ENCODE measurements at places on chromosomes 6 and 20. TPM values are rescaled to one million over a fixed set of nuclear protein-coding genes. Genes with fewer than 3 reads are reported as not detected.

GRCh38 chr20:46543959-46544358 is 6.5 kb downstream of the OCSTAMP start:
- no peak overlapping the region for H3K4me3 ChIP-seq
- H3K27ac ChIP-seq: no peak overlapping the region
- peaks cover 24% of the 10 kb centered on the region for H3K27me3 ChIP-seq
- H3K4me1 ChIP-seq: peaks cover 15% of the 10 kb centered on the region

Gene DCDC2
- 0.04 TPM for total RNA-seq

DNA sequence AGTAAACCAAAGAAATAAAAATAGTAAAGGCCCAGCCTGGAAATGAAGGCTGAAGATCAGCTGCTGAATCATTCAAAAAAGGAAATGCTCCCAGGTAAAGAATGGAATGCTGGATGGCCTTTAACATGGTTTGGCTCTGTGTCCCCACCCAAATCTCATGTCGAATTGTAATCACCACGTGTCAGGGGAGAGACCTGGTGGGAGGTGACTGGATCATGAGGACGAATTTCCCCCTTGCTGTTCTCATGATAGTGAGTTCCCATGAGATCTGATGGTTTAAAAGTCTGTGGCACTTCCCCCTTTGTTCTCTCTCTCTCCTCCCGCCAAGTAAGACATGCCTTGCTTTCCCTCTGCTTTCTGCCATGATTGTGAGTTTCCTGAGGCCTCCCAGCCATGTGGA is 9.9 kb upstream of the CLIC5 start:
- H3K36me3 ChIP-seq: no peaks in the 10 kb centered on the region
- no peak overlapping the region for H3K27ac ChIP-seq
- no peaks in the 10 kb centered on the region for H3K27me3 ChIP-seq
- DNase-seq: no peak
- H3K4me1 ChIP-seq: no peaks in the 10 kb centered on the region

- no peak overlapping the region for H3K27ac ChIP-seq
- no peak for DNase-seq
- H3K4me1 ChIP-seq: peaks cover 2% of the 10 kb centered on the region
- no peak overlapping the region for H3K4me3 ChIP-seq
- H3K36me3 ChIP-seq: no peaks in the 10 kb centered on the region
- no peaks in the 10 kb centered on the region for H3K27me3 ChIP-seq
Measured at GRCh38 chr20:17845701-17846475, 122.7 kb downstream of the SNX5 start.

DNA sequence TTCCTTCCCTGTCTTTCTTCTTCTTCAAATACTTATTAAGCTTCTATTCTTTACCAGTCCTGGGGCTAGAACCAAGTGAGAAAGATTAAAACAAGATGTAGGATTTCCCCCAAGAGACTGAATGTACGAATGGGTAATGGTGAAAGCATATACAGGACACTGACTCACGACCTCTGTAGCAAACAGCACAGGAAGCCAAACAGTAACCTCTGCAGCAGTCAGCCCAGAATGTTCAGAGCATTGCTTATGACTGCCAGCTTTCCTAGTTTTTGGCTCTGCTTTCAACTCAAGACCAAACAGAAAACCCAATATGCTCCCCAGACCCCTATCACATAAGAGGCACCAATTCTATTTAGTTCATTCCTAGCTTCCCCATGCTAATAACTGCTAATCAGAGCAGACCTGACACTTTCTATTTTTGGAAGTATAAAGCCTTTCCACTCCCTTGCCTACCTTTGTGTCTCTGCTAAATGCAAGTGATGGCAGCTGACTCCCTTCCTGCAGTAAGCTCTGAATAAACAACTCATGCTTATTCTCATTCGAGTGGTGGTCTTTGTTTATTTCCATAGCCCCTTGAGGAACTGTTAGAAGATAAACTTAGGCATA is 690.6 kb downstream of the EPM2A start:
- H3K4me3 ChIP-seq: no peak overlapping the region
- H3K36me3 ChIP-seq: no peaks in the 10 kb centered on the region
- H3K4me1 ChIP-seq: no peaks in the 10 kb centered on the region
- DNase-seq: no peak

Gene CDK19
- 8.8 TPM for total RNA-seq

DNA sequence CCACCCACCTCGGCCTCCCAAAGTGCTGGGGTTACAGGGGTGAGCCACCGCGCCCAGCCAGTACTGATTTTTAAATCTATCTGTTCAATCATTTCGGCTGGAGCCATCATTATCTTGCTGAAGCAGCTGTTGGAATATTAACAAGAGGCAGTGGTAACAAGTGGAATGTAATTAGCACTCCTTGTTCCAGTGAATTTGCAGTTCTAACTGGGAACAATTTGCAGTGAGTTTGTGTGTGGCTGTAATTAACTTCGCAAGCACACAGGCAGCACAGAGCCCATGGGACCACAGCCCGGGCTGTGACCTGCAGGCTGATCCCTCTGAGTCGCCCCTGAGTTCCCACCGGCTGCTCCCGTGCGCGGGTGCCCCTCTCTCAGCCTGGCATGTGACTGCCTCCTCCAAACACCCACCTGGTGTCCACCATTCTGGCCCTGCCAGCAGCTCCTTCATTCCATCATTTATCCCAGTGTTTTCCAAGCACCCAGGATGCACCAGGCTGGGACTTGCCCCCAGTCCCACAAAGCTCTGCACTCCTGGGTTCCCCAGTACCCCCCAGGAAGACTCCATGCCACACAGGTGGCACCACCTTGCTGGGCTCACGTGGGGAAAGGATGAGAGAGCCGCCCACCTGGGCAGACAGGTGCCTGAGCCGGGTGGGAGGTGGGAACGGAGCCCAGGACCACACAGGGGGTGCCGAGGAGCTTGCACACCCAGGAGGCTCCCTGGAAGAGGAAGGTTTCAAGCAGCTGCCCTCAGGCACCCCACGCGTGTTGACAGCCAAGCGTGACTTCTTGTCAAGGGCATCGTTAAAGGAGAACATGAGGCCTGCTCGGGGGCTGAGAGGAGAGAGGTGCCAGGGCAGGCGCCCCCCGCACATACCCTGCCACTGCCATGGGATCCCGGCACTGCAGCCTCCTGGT is 75.2 kb downstream of the YTHDF1 start:
- peaks cover 10% of the 10 kb centered on the region for H3K27me3 ChIP-seq
- no peak overlapping the region for H3K27ac ChIP-seq
- H3K4me1 ChIP-seq: no peaks in the 10 kb centered on the region
- no peak overlapping the region for H3K4me3 ChIP-seq
- no peak for DNase-seq

GRCh38 chr6:23890543-23891227 is 235.3 kb upstream of the NRSN1 start:
- H3K36me3 ChIP-seq: no peaks in the 10 kb centered on the region
- no peak for DNase-seq
- no peaks in the 10 kb centered on the region for H3K27me3 ChIP-seq
- H3K4me3 ChIP-seq: no peak overlapping the region
- H3K4me1 ChIP-seq: no peaks in the 10 kb centered on the region
